ENCODE measurements at places on chromosomes 1 and 21. TPM values are rescaled to one million over a fixed set of nuclear protein-coding genes. Genes with fewer than 3 reads are reported as not detected.

The TRNP1 gene
- 3.8 TPM for total RNA-seq

The KCNK2 gene
- 0.33 TPM for total RNA-seq

The SPAG17 gene
- 1.1 TPM for total RNA-seq

The OR10J1 gene
- total RNA-seq = not detected

The PLA2G2F gene
- not detected for total RNA-seq

The INAVA gene
- total RNA-seq = not detected

The DNAJC16 gene
- total RNA-seq = 13.1 TPM

The FAM72C gene
- 0.51 TPM for total RNA-seq

Data from subcutaneous adipose tissue (tissue), 4 donors.